ENCODE measurements at places on chromosomes 11 and 22. TPM values are rescaled to one million over a fixed set of nuclear protein-coding genes. Genes with fewer than 3 reads are reported as not detected.
A peak's percentile ranks its signal among the peaks of the same experiment; 100 is the strongest.

- no peak overlapping the region for H3K4me3 ChIP-seq
- H3K36me3 ChIP-seq: peaks cover 8% of the 10 kb centered on the region
- no peaks in the 10 kb centered on the region for H3K27me3 ChIP-seq
- DNase-seq: no peak
- H3K27ac ChIP-seq: no peak overlapping the region
Measured at GRCh38 chr22:37926771-37927636, 20.9 kb downstream of the MICALL1 start.

GRCh38 chr22:45521178-45521577 is 18.5 kb downstream of the FBLN1 start:
- no peak overlapping the region for H3K4me3 ChIP-seq
- no peak for DNase-seq
- H3K36me3 ChIP-seq: peaks cover 19% of the 10 kb centered on the region
- H3K4me1 ChIP-seq: peaks cover 4% of the 10 kb centered on the region

DNA sequence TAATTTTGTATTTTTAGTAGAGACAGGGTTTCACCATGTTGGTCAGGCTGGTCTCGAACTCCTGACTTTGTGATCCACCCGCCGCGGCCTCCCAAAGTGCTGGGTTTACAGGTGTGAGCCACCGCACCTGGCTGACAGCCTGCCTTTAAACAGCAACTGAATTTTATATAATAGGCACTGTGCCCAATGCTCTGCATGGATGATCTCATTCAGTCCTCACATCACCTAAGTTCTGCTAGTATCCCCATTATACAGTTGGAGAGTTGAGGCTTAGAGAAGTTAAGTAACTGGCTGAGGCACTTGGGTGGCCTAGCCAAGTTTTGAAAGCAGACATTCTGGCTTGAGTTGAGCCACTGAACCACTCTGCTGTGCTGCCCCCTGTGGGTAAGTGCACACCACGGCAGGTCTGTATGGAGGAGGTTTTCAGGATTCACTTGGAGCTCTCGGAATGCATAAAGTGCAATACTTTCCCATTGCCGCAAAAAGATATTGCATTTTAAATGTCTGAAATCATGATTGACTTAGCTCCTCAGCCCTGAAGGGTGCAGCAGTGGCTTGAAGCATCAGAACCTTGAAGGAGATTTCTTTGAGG is 112.4 kb downstream of the LDLRAD3 start:
- peaks cover 3% of the 10 kb centered on the region for H3K4me1 ChIP-seq
- DNase-seq: peak; percentile 74
- no peaks in the 10 kb centered on the region for H3K36me3 ChIP-seq
- no peaks in the 10 kb centered on the region for H3K27me3 ChIP-seq

DNA sequence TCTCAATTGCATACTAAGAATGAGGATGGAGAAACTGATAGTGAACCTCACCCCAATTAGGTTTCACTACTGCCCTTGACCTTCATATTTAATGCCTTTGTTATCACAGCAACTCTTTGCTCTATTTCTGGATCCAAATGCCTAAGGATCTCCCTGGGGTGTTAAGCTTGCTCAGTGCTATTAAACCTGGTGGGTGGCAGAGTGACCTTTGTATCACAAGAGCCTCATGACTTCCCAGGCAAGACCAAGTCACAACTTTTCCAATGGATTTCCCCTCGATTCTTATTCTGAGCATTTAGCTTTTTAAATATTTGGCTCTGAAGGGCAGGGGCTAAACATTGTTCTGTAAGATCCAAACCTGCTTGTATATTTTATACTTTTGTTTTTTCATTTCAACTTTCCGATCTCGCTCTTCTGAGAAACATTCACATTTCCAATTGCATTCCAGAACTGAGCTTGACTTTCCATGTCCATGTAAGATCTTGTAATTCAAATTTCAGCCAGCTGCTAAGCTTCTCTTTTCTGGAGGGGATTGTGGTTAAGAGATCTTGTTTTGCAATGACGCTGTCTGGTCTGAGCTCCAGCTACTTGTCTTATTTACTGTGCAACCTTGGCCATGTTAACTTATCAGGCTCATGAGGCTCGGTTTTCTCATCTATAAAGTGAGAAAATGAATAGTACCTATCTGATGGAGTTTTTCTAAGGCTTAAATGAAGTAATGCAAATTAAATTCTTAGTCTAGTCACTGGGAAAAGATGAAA is 6.4 kb upstream of the EHF start:
- no peaks in the 10 kb centered on the region for H3K27me3 ChIP-seq
- H3K4me3 ChIP-seq: no peak overlapping the region
- DNase-seq: no peak
- H3K36me3 ChIP-seq: no peaks in the 10 kb centered on the region
- no peaks in the 10 kb centered on the region for H3K4me1 ChIP-seq

CARD18 gene
- total RNA-seq: not detected

- no peaks in the 10 kb centered on the region for H3K27me3 ChIP-seq
- no peak overlapping the region for H3K4me3 ChIP-seq
- no peaks in the 10 kb centered on the region for H3K4me1 ChIP-seq
- H3K36me3 ChIP-seq: no peaks in the 10 kb centered on the region
- no peak overlapping the region for H3K27ac ChIP-seq
- DNase-seq: no peak
Measured at GRCh38 chr22:18927020-18927419, 9.1 kb downstream of the PRODH start.

DNA sequence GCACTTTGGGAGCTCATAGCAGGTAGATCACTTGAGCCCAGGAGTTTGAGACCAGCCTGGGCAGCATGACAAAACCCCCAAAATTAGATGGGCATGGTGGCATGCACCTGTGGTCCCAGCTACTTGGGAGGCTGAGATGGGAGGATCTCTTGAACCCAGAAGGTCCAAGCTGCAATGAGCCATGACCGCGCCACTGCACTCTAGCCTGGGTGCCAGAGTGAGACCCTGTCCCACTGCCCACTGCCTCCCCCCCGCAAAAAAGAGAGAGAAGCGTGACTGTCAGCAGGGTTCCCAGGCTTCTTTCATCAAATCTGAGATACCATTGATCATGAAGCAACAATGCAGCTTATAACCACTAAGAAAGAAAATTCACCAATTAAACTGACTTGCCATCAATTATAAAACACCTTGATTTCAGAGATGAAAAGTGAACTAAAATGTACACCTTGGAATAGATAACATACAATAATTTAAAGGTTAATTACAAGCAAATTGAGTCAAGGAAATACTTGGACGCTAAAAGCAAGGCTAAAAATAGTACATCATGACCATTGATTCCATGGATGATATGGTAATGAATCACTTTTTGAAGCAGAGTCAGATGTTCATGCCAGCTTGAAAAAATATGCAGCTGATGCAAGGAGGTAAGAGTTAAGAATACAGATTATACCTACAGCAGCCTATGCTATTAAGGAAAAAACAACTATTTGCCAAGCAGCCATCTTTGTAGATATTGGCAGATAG is 90.8 kb upstream of the ALKBH3 start:
- DNase-seq: no peak
- H3K27ac ChIP-seq: no peak overlapping the region
- H3K4me3 ChIP-seq: no peak overlapping the region
- no peaks in the 10 kb centered on the region for H3K27me3 ChIP-seq
- no peaks in the 10 kb centered on the region for H3K36me3 ChIP-seq

SYCE3 gene
- not detected for total RNA-seq

DNA sequence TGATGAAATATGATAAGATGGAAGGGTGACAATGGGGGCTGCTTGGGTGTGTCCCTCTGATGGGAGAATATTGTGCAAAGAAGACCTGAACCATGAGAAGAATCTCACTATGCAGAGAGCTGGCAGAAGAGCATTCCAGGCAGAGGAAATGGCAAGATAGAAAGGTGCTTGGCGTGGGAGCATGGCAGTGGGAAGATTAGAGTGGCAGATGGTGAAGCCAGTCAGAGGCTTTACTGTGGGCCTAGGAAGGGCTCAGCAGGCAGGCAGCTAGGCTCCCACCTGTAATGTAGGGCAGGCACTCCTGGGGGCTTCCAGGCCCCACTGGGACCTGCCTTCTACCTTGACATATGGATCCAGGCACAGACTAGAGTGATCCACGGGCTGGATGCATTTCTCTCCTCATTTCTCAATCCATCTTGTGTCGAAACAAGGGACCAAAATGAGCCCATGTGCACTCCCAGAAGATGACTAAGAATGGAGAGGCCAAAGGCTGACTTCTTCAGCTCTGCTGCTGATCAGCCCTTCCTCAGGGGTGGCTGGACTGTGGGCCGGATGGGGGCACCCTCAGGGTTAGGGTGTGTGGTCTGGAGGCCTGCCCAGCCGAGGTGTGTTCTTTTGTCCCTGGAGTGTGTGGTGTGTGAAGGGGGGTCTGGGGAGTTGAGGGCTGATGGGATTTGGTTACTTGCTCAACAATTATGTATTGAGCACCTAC is 88.3 kb downstream of the TSPAN18 start:
- H3K27ac ChIP-seq: no peak overlapping the region
- H3K36me3 ChIP-seq: no peaks in the 10 kb centered on the region
- DNase-seq: no peak
- H3K4me1 ChIP-seq: no peaks in the 10 kb centered on the region

- H3K4me3 ChIP-seq: no peak overlapping the region
- no peak for DNase-seq
- no peaks in the 10 kb centered on the region for H3K36me3 ChIP-seq
- H3K27me3 ChIP-seq: no peaks in the 10 kb centered on the region
- no peaks in the 10 kb centered on the region for H3K4me1 ChIP-seq
Measured at GRCh38 chr11:3632070-3632660, 9.6 kb downstream of the ART5 start.

Data from H1 (cell line).